ENCODE measurements at places on chromosomes 12 and 14.

DNA sequence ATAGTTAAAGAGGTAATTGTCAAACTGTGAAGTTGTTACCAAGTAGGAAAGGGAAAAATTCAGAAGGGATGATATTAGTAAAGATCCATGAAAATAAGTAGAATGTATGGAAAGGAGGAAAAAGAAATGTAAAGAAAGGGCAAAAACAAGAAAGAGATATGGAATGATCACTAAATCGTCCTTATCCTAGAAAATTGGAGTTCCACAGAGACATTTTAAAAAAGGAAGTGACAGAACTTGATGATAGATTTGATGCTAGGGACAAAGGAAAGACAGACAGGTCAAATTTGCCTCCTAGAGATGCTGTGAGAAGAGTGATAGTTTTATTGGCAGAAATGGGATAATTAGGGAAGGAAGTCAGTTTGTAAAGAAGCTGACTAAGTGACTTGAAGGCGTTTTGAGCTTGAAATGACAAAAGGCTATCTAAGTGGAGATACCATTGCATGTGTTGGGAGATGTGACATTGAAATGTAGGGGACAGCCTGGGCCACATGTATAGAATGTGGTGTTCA is 20.6 kb downstream of the TTC8 start:
- DNase-seq, result no peak

GRCh38 chr12:9707356-9707755 is 25.5 kb downstream of the CLECL1 start:
- no peak for DNase-seq

- DNase-seq, result peak; percentile 10
Observed at GRCh38 chr14:80987235-80988032, 32.0 kb downstream of the TSHR start.

DNA sequence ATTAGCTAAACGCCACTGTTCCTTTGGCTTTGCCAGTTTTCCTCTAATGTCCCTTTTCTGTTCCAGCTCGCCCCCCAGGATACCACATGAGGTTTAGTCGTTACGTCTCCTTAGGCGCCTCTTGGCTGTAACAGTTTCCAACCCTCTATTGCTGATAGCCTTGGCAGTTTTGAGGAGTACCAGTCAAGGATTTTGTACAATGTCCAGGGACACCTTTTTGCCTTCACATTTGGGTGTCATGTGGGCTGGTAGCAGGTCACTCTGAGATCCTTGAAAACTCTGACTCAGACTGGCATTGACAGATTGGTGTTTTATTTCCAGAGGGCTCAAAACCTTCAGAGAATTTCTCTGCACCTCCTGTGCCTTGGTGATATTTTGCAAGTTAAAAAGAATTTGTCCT is 14.1 kb downstream of the SH2B3 start:
- no peak for DNase-seq

- DNase-seq, result peak; percentile 27
Observed at GRCh38 chr12:124774462-124775167, 89.0 kb downstream of the SCARB1 start.

GRCh38 chr12:56916996-56917333 is 17.2 kb downstream of the SDR9C7 start:
- no peak for DNase-seq

- no peak for DNase-seq
Observed at GRCh38 chr14:61418746-61419145, 97.4 kb downstream of the PRKCH start.

- no peak for DNase-seq
Observed at GRCh38 chr12:32402946-32403345, 3.6 kb downstream of the FGD4 start.

GRCh38 chr14:95667249-95667693 is 19.0 kb upstream of the TCL1B start:
- no peak for DNase-seq

DNA sequence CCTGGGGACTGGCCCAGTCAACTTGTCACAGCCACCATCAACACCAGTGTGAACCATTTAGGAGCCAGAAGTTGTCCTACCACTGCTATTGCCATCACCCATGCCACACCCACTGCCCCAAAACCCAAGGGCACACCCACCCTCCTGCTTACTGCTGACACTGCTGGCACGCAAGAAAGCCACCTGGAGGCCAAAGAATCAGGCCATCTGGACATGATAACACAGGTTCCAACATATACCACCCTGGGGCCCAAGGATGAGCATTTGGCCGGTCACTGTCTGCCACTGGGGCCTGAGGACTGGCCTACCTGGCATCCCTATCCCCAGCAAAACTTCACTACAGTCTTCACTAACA is 181.6 kb downstream of the MYRFL start:
- DNase-seq, result no peak

DNA sequence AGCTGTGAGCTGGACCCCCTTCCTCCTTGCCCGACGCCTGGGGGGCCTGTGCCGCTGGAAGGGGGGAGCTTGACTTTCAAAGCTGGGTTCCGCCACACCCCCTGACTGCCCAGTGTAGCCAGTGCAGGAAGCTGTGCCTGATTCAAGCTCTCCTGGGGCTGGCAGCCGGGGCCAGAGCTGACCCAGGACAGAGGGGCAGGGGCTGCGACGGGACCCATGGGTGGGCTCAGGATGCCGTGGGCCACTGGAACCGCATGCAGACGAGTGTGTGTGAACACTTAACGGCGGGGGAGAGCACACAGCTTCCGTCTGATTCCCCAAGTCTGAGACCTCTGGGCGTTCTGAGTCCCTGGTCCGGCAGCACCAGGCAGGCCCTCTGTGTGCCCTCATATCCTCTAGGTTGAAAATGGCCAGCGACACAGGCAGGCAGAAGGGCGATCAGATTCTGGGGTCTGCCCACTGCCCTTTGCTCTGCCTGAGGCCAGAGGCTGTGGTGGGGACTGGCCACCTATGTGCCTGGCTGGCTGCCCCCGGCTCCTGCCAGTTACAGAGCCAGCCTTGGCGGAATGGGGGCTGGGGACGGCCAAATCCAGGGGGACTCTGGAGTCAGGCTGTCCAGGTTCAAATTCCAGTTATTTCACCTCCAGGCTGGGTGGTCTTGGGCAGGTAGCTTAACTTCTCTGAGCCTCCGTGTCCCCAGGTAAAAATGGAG is 54.0 kb downstream of the CYP46A1 start:
- no peak for DNase-seq

DNA sequence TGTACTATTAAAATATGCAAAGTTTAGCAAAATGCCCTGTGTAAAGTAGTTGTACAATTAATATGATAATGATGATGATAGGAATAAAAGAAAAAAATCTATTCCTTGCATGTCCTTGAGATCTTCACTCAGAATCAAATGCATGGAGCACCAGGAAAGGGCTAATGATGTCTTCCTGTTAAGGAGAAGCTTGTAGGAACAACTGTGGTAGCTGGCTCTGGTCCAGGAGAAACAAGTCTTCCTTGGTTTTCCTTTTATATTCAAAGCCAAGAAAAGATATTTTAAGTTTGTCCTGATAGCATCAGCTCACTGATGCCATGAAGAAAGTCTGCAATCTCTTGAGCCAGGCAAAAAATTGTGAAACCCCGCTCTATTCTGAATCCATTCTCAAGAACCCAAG is 138.9 kb downstream of the PIK3C2G start:
- no peak for DNase-seq

GRCh38 chr12:21478756-21479455 is 22.5 kb downstream of the RECQL start:
- DNase-seq, result no peak

- no peak for DNase-seq
Observed at GRCh38 chr12:114762490-114763110, 78.6 kb upstream of the TBX3 start.

DNA sequence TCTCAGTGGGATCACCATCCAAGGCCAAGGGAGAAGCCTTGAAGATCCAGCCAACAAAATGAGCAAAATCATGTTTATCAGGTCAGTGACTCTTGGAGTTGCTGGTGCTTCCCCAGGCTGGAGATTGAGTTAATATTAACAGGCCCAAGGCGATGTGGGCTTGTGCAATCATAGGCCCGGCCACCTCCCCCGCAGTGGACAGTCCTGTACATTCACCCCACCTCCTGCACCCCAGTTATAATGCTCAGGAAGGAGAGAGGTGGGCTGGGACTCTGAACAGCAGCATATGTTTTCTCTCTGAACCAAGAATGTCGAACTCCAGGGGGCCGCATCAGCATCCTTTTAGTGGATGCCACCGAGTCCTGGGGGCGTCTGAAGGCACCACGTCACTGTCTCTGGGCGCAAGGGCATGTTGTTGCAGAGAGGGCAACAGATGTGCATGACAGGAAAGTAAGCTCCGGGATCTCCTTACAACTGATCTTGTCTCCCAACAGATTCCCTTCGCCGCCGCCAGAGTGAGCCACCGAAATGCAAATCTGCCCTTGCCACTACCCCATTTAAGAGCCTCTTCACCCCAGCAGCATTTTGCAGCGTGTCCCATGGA is 32.2 kb upstream of the SERPINA6 start:
- DNase-seq, result no peak

DNA sequence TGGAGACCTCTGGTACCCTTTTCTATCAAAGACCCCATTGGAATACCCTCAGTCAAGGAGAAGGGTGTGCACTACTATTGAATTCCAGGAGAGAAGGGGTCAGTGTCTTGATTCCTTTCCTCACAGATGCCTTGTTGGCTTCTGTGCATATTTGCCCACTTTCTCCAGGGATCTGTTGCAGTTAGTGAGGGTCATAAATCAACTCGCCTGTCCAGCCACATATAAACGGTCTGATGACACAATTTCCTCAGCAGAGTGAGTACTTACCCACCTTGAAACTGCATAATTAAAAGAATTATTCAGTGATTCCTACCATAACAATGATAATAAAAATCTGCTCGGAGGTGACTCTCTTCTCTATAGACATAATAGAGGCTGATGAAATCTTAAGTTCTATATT is 13.9 kb upstream of the DCD start:
- DNase-seq, result no peak

- no peak for DNase-seq
Observed at GRCh38 chr14:70148351-70148750, 40.4 kb downstream of the SLC8A3 start.
